ENCODE measurements at places on chromosomes 12 and 14.
A peak's percentile ranks its signal among the peaks of the same experiment; 100 is the strongest.

DNA sequence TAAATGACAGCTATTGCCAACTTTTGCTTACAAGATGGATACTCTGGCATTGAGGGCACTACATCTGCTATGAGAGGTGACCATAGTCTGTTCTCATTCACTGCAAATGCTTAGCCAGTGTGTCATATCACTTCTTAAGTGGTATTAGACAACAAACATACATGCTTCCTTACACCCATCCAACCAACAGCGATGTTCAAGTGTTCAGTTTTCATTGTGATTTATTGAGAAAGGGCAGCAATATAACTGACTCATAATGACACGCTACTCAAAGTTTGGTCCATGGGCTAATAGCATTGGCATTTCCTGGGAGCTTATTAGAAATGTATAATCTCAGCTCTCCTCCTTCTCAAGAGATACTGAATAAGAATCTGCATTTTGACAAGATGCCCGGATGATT, 181.7 kb downstream of the NPAS3 start:
- DNase-seq = no peak

- no peak for DNase-seq
Observed at GRCh38 chr12:62163368-62163767, 96.8 kb upstream of the USP15 start.

DNA sequence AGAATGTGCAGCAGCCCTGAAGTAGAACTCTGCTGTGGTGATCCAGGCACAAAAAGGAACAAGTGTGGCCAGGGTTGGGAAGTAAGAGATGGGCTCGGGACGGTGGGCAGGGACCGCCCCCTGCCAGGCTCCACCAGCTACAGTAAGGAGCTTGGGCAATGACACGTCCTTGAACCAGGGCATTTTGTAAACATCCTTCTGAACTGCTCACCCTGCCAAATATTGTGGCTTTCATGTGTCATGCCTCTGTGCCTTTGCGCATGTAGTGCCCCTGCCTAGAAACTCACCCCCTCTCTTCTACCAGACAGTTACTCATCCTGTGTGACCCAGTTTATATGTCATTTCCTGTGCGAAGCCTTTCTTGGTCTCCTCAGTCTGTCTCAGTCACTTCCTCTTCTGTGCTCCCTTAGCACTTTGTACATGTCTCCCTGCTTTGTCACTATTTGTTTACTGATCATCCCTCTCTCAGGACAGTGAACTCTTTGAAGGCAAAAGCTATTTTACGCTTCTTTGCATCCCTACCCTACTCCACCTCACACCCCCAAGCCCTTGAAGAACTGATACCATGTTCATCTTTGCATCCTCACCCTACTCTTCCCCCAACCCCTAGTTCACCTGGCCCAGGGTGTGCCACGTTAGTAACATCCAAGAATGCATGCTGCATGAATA, 108.9 kb upstream of the PLEKHG7 start:
- DNase-seq = peak; percentile 66

GRCh38 chr14:32017587-32017986, 59.5 kb upstream of the ARHGAP5 start:
- DNase-seq = no peak

DNA sequence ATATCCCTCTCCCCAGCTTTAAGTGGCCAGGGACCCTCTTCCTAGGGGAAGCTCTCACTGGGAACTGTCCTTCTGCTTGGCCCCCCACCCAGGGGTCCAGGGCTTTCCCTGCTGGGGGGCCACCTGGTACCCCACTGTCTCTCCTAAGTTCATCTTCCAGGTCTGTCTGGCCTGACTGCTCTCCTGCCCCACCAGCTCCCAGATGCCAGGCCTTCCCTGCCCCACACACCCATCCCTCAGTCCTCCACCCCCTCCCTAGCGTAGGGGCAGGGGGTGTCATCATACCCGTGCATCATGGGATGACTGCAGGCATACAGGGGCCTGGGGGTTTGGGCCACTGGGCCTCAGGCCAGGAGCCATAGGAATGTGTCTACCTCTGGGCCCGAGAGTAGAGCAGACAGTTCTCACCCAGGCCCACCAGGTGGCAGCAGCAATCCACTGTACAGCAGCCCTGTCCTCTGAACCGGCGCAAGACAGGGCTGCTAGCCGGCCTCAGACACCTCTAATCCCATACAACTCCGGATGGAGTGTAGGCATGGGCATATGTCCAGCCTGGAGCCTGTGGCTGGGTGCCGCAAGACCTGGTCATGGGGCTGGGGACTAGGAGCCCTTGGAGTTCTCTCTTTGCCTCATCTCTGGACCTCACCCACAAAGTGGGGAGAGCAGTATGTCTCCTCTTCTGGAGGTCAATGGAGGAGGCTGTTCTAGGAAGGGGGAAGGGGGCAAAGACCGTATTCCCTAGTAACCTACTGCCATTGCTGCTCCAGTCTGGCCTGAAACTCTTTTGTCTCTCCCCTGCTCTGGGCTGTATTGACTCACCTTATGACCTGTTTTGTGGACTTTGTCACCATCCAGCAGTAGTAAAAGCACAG, 10.0 kb upstream of the SMARCD1 start:
- peak; percentile 77 for DNase-seq

DNA sequence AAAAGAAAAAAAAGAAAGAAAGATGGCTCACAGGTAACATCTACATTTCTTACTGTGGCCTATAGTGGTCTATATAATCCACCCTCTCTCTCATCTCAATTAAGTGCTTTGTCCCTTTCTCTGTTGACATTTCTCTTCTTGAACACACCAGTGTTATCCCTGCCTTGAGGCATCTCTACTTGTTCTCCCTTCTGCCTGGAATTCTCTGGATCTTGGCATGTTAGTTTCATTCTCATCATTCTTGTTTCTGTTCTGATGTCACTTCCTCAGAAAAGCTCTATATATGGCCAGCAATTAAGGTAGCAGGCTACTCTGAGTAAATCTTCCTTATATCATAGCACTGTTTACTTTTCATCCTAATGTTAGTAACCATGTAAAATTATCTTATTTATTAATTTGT, 155.7 kb upstream of the PDZRN4 start:
- no peak for DNase-seq

- peak; percentile 21 for DNase-seq
Observed at GRCh38 chr12:76084863-76085519, 506 bp upstream of the NAP1L1 start.

- DNase-seq = no peak
Observed at GRCh38 chr14:100059438-100059781, 5.8 kb upstream of the EVL start.

- DNase-seq = no peak
Observed at GRCh38 chr14:58177125-58177524, 22.8 kb upstream of the ACTR10 start.

DNA sequence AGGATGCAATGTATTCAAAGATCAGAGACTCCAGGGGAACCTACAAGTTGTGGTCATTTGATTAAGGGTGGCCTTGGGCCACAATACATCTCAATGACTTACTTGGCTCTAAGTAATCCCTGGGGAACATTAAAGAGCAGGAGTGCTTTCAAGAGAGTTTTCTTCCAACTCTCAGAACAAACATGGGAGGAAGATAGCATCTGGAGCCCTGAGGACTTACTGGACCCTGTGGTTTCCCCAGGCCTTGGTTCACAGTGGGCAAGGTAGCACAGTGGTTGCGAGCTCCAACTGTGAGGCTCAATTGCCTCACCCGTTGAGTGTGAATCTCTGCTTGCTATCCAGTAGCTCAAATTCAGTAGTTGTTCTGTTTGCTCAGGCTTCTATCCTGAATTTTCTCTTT, 32.4 kb downstream of the STXBP6 start:
- DNase-seq = no peak

- no peak for DNase-seq
Observed at GRCh38 chr12:64825143-64826021, 935 bp downstream of the TBC1D30 start.

GRCh38 chr14:102469261-102469660, 40.3 kb downstream of the ANKRD9 start:
- no peak for DNase-seq

GRCh38 chr12:16012117-16012516, 101.0 kb downstream of the DERA start:
- no peak for DNase-seq

GRCh38 chr12:15979096-15980092, 68.3 kb downstream of the DERA start:
- DNase-seq = no peak

GRCh38 chr14:55062517-55063351, 11.3 kb downstream of the MAPK1IP1L start:
- no peak for DNase-seq

DNA sequence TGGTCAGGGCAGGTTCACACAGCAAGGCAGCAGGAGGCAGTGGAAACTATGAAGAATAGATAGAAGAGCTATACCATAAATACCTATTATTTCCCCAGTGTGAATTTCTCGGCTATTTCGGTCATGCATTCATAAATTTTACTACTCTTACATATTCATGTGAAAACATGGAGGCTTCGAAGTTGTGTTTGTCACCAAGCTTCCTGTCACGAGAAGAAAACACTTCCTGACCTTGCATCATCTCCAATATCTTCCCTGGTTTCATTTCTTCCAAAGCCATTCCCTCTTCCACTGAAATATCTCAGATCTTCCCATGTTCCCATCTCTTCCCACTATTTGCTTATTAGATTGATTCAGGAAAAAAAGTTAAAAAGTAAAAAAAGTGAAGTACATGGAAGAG, 80.4 kb downstream of the CPNE8 start:
- DNase-seq = no peak

DNA sequence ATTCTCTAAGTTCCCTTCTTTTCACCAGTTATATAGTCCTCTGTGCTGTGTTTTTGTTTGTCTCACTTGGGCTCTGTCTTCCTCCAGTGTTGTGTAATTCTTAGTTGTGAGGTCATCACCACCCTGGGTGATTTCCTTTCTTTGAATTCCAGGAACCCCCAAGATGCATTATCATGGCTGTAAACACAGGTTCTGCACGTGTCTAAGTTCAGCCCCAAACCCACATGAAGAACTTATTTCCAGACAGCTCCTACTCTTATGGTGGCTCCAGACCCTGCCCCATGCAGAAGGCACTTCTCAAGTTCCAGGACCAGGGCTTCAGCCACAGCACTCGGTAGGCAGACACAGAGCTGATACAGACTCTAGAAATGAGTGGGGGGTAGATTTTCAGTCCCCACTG, 560.5 kb downstream of the BCL11B start:
- DNase-seq = no peak

DNA sequence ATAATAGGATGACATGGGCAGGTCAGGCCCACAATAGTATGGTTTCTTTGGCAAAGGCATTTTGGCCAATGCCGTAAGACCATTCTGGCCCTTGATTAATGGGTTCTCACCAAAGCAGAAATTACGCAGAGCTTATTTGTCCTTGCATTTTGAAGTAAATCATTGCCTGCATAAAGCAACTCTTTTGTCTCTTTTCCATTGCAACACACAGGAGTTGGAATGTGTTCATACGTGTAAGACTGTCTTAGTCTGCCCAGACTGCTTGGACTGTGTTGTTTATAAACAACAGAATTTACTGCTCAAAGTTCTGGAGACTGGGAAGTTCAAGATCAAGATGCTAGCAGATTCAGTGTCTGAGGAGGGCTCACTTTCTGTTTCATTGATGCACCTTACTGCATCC, 102.8 kb upstream of the NPAS3 start:
- no peak for DNase-seq

DNA sequence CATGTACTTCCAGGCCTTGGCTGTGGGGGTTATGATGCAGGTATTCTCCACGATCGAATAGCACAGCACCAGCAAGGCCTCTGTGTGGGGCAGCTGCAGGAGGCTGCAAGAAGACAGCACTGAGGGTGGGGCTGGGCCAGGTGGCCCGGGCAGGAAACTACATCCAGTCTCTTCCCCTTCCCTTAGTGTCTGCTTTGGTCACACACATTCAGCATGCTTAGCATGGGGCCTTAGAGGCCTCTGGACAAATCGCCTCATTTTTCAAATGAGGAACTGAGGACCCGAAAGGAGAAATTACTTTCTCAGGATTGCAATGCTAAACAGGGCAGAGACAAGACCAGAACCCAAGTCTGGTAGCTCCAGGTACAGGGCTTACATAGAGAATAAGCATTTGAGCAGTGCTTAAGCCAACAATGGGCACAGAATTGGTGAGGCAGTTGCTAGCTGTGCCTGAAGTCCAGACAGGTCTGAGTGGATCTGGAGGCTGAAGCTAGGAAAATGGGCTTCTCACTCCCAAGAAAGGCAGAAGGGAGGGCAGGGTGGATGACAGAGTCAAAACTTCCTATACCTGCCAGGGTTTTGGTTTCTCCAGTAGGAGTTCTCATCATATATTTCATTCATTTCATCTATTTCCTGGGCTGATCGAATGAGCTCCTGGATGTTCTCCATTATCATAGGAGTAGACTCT, 3.5 kb downstream of the ACRBP start:
- no peak for DNase-seq

DNA sequence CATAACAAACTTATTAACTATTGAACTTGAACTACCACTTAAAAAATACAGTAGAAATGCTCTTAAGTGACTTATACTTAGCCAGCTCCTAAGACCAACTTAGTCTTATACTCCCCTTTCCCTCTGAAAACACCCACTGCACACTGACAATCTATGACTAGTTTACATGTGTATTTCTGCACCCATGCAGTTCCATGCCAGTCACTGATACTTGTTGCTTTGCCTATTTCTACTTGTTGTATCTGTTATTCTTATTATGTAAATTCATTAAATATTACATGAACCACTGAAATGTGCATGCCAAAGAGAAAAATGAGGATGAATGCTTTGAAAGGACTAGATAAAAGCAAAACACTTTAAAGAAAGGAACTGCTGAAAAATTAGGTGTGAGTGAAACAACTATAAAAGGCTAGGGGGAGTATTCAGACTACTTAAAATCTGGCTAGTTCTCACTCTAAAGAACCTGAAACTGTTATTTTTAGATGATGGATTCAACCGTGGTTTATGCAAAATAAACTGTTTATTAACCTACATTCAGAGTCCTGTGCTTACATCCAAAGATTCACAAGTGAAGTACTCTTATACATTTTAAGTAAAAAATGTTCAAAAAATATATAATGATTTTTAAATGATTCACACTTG, 74.7 kb downstream of the RPS6KA5 start:
- DNase-seq = no peak

- peak; percentile 8 for DNase-seq
Observed at GRCh38 chr12:24960222-24960855, 11.4 kb upstream of the BCAT1 start.

DNA sequence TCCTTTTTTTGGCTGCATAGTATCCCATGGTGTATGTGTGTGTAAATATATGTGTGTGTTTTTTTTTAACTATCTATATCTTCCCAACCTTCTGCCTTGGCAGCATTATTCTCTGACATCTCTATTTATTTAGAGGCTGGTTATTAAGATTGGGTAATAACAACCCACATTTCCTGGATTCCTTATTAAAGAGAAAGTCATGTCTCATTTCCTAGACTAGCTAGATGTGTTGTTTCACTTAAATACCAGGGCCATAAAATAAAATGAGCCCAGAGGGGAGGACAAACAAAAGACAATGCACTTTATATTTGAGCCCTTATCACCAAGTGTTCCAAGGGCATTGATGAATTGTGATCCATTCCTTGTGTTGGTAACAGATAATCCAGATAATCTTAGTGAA, 169.1 kb downstream of the SLC5A8 start:
- no peak for DNase-seq

GRCh38 chr14:102019006-102019540, 54.7 kb downstream of the DYNC1H1 start:
- no peak for DNase-seq

GRCh38 chr12:109581856-109582255, 8.3 kb downstream of the MVK start:
- no peak for DNase-seq
